ENCODE measurements at places on chromosomes 1 and 21.
A peak's percentile ranks its signal among the peaks of the same experiment; 100 is the strongest.

GRCh38 chr21:28099001-28099705 lies 893.5 kb downstream of the LTN1 start:
- no peak for DNase-seq

DNA sequence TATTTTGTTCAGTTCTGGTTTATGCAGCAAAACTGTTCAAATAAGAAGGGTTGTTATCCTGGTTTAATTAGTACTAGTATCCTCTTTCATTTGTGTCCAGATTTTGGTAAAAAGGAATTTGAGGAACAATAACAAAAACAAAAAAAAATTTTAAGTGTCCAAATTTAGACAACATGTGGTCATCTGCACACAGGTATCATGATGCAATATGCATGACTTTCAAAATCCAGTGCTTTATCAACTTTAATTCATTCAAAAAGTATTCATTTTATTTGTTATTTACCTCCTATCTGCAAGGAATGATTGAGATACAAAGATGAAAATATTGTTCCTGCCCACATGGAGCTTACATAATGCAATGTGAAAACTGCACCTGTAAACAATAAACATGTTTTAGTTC lies 16.7 kb upstream of the MAGI3 start:
- DNase-seq, result no peak

- DNase-seq, result no peak
Observed at GRCh38 chr1:36258960-36259344, 34.7 kb downstream of the THRAP3 start.

- no peak for DNase-seq
Observed at GRCh38 chr21:35945089-35945671, 115.1 kb downstream of the SETD4 start.

DNA sequence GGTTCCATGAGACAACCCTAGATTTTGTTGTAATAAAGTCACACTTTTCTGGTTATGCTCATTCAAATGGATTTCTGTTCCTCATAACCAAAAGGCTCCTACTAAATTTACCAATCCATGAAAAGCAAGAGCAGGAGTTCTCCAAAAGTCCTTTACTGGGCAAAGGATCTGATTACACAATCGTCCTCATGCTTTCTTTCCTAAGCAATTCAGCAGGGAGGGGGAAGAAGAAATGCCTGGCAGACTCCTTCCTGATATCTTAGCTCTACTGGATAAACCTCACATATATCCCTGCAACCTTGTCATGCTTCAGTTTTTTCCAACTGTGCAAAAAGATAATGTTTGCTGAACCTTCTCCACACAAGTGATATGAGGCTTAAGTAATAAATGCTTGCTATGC lies 67.6 kb upstream of the GUCA2B start:
- no peak for DNase-seq

DNA sequence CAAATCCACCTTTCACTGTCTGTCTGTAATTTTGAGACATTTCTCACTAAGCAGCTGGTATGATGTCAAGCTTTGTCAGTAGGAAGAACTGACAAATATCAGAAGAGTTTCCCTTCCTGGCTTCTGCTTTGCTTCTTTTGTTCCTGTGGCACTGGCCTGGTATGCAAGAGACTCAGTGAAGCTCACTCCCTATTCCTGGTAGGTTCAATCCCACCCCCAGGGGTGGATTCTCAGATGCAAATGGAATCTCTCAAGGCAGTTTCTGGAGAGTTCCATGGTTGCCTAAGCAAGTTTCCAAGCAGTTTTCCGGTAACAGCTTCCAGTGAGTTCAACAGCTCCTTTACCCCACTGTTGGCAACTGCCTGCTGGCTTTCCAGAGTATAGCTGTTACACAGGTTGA lies 683.4 kb downstream of the PTPRC start:
- DNase-seq, result no peak

- DNase-seq, result no peak
Observed at GRCh38 chr1:10789047-10789791, 7.2 kb downstream of the CASZ1 start.

DNA sequence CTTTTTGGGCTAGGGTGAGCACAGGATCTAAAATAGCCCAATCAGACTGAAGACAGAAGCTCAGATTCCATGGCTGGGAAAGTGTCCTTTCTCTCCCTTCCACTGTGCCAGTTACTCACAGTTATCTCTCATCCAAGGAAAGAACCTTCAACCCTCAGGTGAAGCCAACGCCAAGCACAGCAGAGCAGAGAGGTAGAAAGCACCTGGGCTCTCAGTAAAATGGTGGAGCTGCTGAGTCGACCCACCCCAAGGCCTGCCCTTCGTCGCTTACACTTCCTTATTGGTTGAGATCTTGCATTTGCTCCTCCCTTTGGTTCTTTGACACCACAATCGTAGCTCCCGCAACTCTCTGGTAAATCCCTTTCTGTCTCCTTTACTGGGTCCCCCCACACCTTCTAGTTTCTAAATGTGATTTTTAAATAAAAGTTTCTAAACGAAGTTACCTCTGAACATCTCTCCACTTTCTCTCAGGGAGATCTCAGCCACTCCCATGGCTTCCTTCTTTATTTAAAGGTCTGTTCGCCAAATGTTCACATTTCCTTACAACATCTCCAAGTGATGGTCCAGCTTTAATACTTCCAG lies 27.5 kb upstream of the SLC30A1 start:
- DNase-seq, result no peak

DNA sequence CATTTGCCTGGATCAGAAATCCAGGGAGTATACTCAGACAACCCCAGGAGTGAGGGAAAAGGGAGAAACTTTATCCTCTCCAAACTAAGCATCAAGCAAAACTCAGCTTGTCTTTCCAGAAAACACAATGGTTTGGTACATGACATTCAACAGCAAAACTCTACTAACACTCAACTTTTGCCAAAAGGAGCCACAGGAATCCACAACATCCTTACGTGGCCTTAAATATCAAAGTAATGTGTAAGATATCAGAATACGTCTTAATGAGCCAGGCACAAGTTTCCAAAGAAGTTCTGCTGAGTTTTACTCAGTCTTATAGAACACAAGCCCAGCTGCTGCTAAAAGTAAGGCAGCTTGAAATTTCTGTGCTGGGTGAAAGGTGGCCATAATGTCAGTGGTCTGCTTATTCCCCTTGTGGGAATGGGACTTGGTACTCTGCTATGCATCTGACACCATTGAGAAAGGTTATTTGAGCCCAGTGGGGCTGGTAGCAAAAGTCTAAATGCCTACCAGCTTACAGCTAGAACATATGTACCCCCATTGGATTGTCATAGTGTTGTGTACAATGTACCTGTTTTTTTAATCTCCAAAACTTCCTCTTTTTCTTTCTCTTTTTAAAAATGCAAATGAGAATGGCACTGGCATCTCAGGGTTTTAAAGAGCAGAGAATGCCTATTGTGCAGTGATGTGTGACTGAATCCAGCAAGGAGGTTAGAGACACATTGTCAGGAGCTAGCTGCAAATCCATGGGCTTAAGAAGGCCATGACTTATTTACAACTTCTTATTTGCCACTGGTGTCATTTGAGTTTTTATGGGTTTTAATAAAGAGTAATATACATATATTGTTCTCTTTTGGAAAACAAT lies 62.0 kb upstream of the ST6GALNAC3 start:
- DNase-seq, result no peak

- DNase-seq, result no peak
Observed at GRCh38 chr21:34733852-34734251, 65.1 kb downstream of the CLIC6 start.

GRCh38 chr21:43890042-43890441 lies 25.0 kb downstream of the AGPAT3 start:
- no peak for DNase-seq

DNA sequence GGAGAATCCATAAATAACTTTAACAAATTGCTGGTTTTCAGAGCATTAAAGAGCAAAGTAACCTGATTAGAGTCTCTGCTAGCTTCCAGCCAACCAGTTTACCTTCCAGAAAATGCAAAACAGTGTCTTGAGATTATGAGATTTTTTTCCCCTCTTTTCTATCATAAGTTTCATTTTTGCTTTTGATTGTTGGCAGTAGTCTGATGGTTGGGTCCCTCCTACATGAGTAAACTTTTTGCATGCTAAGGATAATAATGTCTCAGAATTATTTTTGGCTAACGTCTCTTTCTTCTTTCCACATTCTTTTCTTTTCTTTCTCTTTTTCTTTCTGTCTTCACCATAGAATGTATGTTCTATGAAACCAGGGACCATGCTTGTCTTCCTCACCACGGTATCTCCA lies 6.3 kb upstream of the ADAMTS5 start:
- no peak for DNase-seq

- no peak for DNase-seq
Observed at GRCh38 chr1:7119156-7119555, 333.9 kb downstream of the CAMTA1 start.

DNA sequence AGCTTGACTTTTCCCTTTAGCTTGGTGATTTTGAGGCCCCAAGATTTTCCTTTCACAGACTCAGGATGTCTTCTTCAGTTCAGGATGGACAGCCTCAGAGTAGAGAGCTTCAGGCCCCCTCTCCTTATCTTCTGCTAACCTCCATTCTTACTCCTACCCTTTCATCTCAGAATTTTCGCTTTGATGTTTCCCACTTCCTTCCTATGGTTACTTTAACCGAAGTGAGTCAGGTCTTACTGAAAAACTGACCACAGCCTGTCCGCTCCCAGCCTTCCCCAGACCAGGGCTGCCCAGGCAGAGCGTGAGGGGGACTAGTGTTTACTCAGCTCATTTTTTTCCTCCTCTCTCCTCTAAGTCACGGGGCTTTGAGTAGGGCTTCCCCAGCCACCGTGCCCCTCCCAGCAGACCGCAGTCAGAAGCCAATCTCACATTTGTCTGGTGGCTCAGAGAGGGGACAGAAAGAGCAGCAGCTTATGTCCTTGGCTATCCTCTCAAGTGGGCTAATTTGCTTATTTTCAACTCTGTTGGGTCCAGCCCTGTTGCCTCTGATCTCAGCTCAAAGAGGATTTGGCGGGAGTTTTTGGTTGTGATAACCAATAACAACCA lies 4.2 kb upstream of the IL19 start:
- DNase-seq, result no peak

DNA sequence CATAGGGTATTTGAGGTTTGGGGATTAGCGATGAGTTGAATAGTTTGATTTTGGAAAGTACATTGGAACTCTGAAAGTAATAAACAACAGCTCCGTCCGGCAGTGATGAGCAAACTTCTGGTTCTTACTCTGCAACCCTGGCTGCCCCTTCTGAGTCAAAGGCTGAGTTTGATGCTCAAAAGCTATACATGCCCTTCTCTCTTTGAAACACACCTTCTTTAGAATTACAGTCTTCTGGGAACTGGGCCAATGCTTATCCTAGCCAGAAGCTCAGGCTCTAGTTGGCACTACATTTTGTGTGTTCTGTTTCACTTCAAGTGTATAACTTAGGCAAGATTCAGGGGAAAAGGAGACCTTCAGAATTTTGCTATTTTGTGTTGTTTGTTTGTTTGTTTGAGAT lies 9.3 kb downstream of the AHCYL1 start:
- DNase-seq, result no peak

GRCh38 chr1:1352786-1353388 lies 3.7 kb upstream of the DVL1 start:
- DNase-seq, result no peak

GRCh38 chr1:202061055-202061454 lies 50.7 kb downstream of the ELF3 start:
- peak; percentile 4 for DNase-seq

DNA sequence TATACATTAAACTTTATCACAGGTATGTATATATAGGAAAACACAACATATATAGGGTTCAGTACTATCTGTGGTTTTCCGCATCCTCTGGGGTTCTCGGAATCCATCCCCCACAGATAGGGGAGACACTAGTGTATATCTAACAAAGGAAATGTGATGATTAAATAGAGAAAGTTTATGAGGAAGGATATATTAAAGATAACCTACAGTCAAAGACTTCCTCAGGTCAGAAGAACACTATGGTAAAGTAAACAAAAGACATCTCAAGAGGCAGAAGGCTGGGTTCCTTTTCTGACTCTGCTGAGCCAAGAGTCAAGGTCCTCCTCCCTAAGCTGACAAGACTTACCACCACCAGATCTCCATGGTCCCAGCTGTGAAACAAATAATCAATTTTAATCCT lies 12.1 kb downstream of the USP24 start:
- DNase-seq, result peak; percentile 39

- DNase-seq, result no peak
Observed at GRCh38 chr21:46116776-46117585, 19.1 kb downstream of the COL6A2 start.

DNA sequence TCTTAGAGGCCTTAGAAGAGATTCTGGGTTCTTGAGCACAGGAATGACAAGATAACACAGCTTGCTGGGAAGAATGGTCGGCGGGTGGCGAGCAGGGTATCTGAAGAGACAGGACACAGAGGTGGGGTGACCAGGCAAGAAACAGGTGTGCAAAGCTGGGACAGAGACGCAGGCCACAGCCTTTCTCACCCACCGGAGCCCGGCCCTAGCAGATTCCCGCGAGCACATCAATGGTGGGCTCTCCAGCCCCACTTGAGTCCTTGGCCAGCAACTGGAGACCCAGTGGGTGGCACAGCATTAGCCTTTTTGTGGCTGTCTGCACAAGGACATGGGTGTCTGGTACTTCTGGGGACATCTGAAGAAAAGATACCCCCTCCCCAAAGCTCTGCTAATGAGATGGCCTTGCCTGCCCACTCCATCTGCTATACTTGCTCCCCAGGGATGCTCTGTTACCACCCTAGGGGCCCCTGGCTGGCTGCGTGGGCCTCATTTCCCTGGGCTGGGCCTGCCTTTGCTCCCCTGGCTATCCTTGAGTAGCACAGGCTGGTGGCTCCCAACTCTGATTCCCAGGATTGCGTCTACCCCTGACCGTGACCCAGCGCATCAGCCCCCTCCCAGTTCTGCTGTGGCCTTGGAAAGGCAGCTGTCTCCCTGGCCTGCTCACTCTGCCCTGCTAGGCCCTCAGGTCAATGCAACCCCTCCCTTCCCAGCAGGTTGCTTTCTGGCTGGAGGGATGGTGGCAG lies 127.2 kb upstream of the ADAR start:
- no peak for DNase-seq

DNA sequence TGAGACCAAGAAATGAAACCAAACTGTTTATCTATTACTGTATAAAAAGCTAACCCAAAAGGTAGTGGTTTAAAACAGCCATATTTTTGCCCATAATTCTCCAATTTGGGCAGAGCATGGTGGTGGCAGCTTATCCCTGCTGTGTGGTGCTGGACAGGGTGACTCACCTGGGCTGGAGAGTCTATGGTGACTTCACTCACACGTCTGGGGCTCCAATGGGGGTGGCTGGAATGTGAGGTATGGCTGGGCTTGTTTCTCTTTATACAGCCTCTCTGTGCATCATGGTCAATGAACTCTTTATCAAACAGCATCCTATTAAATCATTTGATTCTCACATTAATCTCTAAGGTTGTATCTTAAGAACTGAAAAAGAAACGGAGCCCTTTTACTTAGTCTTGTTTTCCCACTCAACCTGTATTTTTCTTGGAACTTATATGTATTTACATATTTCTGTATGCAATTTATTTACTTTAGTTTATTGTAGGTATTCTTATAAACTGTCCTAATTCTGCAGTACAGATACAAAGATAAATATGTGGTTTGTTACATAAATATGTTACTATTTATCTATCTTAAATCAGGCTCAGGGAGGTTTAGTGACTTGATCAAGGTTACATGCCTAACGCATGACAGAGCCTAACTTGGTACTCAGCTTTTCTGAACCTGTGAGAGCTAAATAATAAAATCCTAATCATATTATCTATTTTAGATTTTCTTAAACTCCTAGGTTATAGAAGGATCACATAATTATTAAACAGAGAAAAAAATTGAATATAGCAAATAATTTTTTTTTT lies 37.5 kb upstream of the WLS start:
- no peak for DNase-seq

GRCh38 chr1:225689882-225690459 lies 37.0 kb upstream of the ENAH start:
- DNase-seq, result no peak
